H7 (cell line): ENCODE measurements at places on chromosomes 3 and 15.

DNA sequence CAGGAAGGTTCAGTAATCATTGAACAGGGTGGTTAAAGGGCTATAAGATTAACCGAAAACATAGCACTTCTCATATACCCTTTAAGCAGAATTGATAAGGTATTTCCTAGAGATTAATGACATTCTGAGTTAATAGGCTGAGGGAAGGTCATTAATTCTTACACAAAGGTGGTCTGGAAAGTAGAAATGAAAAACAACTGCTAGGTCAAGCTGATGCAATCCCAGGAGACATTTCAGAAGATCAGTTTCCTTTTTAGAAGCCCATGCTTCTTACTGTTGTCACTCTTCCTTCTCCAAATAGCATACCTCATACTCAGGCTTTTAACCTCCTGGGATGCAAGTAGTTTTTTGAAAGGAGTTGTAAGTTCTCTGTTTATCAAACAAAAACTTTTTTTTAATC lies 8.8 kb downstream of the FILIP1L start:
- DNase-seq, result no peak

DNA sequence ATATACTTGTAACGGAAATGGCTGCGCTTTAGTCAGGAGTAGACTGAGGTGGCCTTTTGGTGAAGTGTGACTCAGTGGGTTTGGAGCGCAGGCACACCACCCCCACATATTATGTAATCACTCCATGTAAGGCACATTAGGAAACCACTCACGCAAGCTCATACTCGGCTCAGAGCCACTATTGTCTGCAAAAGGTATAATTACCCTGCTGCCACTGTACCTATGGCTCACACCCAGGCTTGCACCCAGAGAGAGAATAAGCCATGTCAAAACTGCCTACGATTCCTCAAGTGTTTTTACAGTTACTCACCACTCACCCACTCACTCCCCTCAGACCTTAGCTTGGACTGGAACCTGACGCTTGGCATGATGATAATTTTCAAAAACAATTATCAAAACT lies 611.9 kb upstream of the CCDC54 start:
- DNase-seq, result no peak

- DNase-seq, result no peak
These were observed 71.6 kb upstream of the ZNF280D start for GRCh38 chr15:56804938-56805337.

DNA sequence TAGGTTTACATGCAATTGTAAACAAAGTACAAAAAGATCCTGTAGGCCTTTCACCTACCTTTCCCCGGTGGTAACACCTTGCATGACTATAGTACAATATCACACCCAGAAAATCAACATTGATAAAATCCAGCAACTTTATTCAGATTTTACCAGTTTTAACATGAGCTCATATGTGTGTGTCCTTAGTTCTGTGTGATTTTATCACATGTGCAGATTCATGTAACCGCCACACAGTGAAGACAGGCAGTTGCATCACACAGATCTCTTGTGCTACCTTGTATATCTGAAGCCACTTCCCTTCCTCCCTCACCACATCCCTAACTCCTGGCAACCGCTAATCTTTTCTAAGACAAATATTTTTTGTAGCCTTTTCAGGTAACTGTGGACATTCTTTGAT lies 183.5 kb upstream of the C2CD4B start:
- no peak for DNase-seq

DNA sequence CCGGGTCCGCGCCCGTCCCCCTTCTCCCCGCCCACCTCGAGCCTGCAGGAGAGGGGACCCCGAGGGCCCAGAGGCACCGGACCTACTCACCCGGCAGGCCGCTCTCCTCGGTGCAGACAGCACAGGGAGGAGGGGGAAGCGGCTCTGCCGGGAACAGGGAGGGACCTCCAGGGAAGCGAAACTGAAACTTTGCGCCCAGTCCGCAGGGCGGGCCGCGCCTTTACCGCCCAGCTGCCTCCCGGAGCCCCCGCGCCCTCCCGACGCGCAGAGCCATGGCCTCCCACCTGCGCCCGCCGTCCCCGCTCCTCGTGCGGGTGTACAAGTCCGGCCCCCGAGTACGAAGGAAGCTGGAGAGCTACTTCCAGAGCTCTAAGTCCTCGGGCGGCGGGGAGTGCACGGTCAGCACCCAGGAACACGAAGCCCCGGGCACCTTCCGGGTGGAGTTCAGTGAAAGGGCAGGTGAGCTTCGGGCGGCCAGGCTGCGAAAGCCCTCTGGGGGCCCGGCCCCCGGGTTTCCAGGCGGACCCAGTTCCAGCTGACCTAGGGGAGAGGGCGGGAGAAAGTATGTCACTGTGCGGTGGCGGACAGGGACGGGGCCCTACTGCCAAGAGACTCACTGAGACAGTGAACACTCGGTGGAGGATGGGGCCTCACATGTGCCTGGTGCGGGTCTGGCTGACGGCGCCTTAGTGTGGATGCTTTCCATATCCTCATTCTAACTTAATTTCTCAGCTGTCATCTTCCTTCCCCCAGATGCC lies at the start of the genes DTX3L and PARP9:
Gene DTX3L, plus strand, starts transcription at position 184 of the 758 bp plus-strand sequence. Its CDS starts 89 bp downstream, at position 273.
Gene PARP9, minus strand, starts transcription at position 146 of the 758 bp plus-strand sequence. CDS start 4,680 bp downstream, outside the sequence.
- DNase-seq, result peak; percentile 92

DNA sequence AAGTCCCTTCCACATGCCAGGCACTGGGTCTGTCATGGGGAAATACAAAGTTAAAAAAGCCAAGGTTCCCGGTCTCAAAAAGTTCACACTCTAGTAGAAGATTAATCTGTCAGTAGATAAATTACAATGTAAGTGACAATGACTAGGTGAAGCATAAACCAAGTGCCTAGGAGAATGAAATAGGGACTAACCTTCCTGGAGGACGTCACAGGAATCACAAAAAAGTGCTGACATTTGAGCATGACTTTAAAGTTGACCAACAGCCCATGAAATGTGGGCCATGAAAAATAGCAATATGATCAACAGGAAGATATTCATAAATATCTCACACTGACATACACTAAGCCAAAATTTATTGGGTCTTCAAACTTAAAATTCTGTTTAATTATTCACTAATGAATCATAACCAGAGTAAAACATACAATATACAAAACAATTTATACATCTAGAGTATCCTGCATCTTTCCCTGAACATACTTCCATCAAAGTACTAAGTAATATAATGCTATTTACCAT lies 20.0 kb downstream of the COPS2 start:
- no peak for DNase-seq

DNA sequence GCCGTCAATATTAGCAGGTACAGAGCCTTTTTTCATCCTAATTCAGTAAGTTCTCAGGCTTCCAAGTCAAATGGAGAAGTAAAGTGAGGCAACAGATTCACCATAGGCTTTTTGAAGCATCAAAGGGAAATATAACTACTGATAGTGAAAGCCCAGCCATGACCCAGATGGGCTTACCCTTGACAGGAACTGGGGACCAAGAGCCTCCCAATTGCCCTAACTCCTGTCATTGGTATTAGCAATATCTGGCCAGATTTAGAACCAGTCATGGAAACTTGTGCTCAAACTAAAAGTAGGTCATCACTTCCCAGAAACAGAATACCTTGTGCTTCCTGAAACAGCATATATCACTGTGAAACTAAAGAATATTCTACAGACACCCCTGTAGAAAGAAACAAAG lies 33.0 kb downstream of the NME9 start:
- no peak for DNase-seq

DNA sequence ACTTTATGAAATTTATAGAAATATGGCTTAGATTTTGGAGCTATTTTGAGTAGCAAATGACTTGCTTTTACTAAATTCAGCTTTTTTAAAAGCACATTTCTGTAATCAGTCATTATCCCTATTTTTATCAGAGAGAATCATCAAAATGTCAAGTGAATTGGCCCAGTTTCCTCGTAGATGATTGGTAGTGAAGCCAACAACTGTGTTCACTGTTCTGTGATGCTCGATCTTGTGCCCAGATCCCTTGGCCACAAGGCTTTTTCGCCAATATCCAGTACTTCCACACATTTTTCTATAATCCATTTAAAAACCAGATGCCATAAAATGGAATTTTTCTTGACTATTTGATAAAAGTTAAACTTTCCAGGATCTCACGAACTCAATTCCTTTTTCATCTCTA lies 336.5 kb downstream of the ZNF385D start:
- DNase-seq, result no peak

GRCh38 chr3:119322835-119323722 lies 28.9 kb downstream of the ARHGAP31 start:
- DNase-seq, result peak; percentile 86

GRCh38 chr15:75019916-75020315 lies 3.5 kb upstream of the PPCDC start:
- DNase-seq, result no peak

GRCh38 chr3:22475665-22476240 lies 724.7 kb upstream of the ZNF385D start:
- DNase-seq, result no peak
